Activated naive CD4-positive, alpha-beta T cell treated with anti-CD3 and anti-CD28 coated beads for 36 hours (primary cell): ENCODE measurements at places on chromosomes 11 and 22. TPM values are rescaled to one million over a fixed set of nuclear protein-coding genes. Genes with fewer than 3 reads are reported as not detected.
A peak's percentile ranks its signal among the peaks of the same experiment; 100 is the strongest.

DNA sequence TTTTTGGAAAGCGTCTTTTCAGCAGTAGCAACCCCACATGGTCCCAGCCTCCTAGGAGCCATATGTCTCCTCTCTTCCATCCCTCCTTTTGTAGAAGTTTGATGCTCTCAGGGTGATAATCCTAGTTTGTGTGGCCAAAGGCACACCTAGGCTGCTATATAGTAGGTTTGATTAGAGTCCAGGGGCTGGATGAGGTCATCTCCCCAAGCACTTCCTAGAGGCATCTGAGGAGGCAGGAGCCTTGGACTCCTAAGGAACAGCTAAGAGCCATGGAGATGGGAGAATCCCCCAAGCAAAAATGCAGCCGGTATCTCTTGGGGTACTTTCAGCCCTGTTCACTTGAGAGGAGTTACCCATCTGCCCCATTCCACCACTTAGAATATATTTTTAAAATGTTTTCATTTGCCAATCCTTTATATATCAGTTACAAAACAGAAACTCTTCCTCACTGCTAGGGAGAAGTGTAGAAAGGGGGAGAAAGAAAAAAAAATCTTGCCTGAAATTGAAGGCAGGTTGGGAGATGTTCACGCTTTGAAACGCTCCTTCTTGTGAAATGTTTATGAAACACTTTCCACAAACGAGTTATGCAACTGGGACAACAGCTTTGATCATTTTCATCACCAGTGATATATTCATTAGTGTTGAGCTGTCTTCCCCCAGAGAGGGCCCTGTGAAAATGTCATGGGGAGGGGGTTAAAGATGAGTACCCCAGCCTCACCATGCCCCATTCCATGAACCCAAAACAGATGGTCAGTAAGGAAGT is 31.9 kb upstream of the TLCD5 start:
- H3K27ac ChIP-seq: no peak overlapping the region
- H3K27me3 ChIP-seq: peaks cover 51% of the 10 kb centered on the region
- H3K4me3 ChIP-seq: no peak overlapping the region
- H3K36me3 ChIP-seq: no peaks in the 10 kb centered on the region
- H3K4me1 ChIP-seq: no peaks in the 10 kb centered on the region

DNA sequence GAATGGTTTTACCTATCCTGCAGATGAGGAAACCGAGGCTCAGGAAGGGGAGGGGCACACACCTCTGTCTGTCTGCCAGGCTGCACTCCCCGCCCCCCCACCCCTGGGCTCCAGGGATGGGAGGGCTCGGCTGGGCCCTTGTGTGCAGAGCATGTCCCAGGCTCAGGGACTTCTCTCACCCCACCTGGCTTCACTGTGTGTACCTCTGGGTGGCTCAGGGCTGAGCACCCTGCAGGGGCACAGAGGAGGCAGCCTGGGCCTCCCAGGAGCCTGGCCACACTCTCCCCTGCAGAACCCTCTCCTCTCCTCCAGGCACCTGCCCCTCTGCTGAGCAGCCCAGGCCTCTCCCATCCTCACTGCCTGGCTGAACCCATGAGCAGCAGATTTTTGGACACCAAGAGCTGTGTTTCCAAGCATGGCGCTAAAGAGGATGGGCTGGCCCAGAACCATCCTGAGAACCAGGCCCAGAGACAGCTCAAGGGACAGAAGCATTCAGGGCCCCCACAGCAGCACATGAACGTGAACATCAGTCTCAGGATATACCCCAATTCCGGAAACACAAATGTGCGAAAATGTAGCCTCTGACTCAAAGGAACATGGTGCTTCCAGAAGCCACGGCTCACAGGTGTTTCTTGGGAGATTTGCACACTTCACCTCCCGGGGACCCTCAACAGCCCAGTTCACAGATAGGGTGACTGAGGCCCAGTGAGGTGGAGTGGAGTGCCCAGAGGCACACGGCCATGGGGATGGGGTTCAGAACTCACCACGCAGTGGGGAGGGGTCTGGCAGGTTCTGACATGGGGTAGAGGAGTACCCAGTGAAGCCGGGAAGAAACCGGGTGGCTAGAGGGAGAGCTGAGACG is 10.5 kb downstream of the EMID1 start:
- no peak overlapping the region for H3K4me3 ChIP-seq
- no peaks in the 10 kb centered on the region for H3K36me3 ChIP-seq
- no peak for DNase-seq
- H3K4me1 ChIP-seq: no peaks in the 10 kb centered on the region

DNA sequence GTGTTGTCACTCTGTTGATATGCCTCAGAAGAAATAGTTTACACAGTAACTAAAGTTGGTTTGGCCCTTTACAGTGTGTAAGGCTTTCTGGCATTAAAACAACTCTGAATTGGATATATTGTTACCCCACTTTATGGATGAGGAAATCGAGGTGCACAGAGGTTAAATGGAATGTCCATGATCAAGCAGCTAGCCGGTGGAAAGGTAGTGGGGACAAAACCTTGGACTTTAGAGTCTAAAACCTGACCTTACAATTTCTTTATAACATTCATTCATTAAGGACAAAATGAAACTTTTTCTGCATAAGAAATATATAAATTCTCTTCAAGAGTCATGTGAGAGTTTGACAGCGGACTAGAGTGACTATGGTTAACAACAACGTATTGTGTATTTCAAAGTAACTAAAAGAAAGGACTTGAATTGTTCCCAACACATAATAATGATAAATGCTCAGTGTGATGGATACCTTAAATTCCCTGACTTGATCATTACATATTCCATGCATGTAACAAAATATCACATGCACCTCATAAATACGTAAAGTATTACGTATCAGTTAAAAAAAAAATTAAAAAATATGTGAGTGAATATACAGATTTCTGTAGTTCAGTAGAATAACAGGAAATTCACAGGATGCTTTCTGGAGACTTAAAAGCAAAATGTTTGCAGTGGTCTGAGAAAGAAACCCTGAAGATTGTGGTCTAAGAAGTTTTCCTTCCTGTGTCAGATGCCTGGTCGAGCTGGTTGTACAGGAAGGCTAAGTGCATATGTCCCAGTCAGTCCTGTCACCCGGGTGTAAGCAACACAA is 51.0 kb downstream of the TEAD1 start:
- H3K27me3 ChIP-seq: peaks cover 65% of the 10 kb centered on the region
- DNase-seq: no peak
- no peaks in the 10 kb centered on the region for H3K4me1 ChIP-seq
- H3K36me3 ChIP-seq: no peaks in the 10 kb centered on the region

- DNase-seq: no peak
- peak overlapping the region; percentile 95 for H3K4me3 ChIP-seq
- peaks cover 46% of the 10 kb centered on the region for H3K36me3 ChIP-seq
- no peaks in the 10 kb centered on the region for H3K27me3 ChIP-seq
- peaks cover 48% of the 10 kb centered on the region for H3K4me1 ChIP-seq
Observed at GRCh38 chr11:10808235-10808552, 532 bp downstream of the EIF4G2 start.

DNA sequence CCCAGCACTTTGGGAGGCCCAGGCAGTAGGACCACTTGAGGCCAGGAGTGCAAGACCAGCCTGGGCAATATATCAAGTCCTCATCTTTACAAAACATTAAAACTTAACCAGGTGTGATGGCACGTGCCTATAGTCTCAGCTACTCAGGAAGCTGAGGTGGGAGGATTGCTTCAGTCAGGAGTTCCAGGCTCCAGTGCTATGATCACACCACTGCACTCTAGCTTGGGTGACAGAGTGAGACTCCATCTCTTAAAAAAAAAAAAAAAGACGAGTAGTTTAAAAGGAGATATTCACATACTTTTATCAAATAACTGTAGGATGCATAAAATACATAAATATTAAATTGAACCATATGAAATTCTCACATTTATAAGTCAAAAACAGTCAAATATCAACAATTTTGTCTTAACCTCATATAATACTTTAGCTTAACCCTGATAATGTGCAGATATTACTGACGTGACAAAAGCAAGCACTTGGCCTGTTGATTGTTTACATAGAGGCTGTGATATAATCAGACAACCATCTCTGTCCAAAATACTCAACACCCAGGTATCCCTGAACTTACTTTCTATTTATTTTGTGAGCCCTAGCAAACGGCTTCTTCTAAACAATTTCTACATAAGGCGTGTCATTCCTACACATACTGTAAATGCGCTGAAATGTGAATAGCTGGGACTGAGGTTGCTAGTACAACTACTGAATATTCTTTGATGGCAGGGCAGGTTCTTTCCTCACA is 57.0 kb downstream of the PRCP start:
- peaks cover 1% of the 10 kb centered on the region for H3K36me3 ChIP-seq
- H3K27ac ChIP-seq: no peak overlapping the region
- no peak overlapping the region for H3K4me3 ChIP-seq

The PKNOX2 gene
- total RNA-seq: not detected

The CD3D gene
- 259 TPM for total RNA-seq

DNA sequence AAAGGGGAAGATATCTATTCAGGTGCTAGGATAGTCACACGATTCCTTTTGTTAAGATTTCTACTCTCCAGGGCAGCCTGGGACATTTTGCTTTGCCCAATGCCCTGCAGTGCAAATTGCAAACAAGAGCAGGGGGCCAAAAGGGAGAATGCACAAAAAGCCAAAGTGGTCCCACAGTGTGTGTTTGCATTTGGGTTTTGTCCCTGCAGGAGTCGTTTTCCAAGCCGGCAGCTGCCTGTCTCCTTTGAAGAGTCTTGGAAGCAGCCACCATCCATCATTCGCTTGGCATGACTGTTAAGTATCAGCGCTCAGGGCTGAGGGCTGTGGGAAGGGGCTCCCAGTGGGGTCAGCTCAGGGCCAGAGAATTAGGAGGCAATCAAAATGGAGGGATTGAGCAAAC is 184.7 kb downstream of the MIAT start:
- no peaks in the 10 kb centered on the region for H3K36me3 ChIP-seq
- H3K27me3 ChIP-seq: no peaks in the 10 kb centered on the region
- H3K4me1 ChIP-seq: no peaks in the 10 kb centered on the region
- no peak overlapping the region for H3K4me3 ChIP-seq
- H3K27ac ChIP-seq: no peak overlapping the region
- no peak for DNase-seq

GRCh38 chr22:29587938-29588699 is 7.2 kb upstream of the NIPSNAP1 start:
- no peak overlapping the region for H3K27ac ChIP-seq
- peaks cover 8% of the 10 kb centered on the region for H3K4me1 ChIP-seq
- no peaks in the 10 kb centered on the region for H3K36me3 ChIP-seq

GRCh38 chr11:4919250-4919649 is at the start of gene OR51G2:
Gene OR51G2 (minus strand): TSS chr11:4919350. CDS start chr11:4915663, 3,687 bp downstream.
- no peak within 1 kb of the TSS for H3K4me3 ChIP-seq
- H3K4me1 ChIP-seq: no peaks in the 10 kb centered on the region
- no peaks in the 10 kb centered on the region for H3K36me3 ChIP-seq
- no peak for DNase-seq
- H3K27me3 ChIP-seq: peaks cover 7% of the 10 kb centered on the region

The MAP4K2 gene
- total RNA-seq: 73.9 TPM
